Activated CD8-positive, alpha-beta memory T cell treated with anti-CD3 and anti-CD28 coated beads for 1 hour (primary cell): ENCODE measurements at places on chromosomes 4 and X.

GRCh38 chr4:8597791-8598190, 5.2 kb downstream of the CPZ start:
- DNase-seq = no peak

- no peak for DNase-seq
Observed at GRCh38 chrX:100658941-100659381, 15.0 kb downstream of the SRPX2 start.

GRCh38 chrX:21770631-21771321, 12.9 kb upstream of the SMPX start:
- no peak for DNase-seq

DNA sequence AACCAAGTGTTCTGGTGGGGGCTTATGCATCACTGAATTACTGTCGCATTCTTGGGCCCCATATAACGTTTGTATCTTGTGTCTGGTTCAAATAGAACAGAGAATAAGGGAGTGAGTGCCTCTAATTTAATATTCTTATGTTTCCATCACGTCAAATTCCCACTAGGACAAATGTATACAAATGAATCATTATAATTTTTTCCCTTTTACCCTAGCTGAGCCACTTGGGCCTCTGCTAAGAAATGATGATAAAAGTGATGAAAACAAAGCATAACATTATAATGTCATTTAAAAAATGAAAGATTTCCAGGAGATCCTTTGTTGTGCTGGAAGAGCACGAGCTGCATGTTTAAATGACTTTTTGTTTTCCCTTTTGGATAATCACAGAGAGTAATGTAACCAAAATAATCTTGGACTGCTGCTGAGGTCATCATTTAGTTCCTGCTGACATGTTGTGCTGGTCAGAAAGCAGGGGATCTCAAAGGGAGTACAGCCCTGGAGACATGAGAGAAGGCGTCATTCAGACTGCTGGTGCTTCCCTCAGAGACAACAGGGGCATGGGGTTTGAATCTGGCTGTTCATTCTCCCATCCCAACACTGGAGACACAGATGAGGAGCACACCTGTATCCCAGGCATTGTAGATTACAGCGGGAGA, 105.1 kb upstream of the SCOC start:
- no peak for DNase-seq

DNA sequence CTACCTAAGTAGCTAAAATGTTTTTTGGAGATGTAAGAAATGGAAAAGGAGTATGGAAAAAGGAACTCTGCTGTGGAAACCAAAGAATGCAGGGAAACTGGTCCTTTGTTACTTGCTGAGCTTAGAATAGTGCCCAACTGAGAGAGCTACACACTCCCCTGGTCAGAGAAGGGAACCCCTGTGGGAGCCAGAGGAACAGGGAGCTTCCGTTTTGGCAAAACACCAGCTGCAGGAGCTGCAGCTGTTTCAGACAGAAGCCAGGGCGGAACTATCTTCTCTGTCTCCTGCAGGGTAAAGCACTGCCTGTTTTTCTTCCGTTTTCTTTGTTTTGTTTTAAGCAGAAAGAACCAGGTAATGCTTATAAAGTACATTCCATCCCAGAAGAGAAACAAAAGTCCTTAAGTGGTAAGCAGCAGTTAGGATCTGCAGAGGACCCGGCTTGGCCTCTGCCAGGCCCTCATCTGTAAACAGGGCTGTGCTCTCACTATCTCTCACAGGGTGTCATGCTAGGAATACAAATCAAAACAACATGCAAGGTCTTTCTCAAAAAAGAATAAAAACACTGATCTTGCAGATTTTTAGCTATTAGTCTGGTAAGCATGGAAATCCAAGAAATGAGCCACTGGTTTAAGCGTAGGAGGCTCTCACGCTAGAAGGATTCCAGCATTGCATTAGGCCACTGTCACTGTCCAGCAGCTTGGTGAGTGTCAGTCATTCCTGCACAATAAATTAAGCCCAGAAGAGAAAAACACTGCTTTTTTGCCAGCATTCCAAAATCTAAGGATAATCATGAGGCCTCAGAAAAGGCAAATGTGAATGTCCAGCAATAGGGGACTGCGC, 76.1 kb downstream of the CHST7 start:
- DNase-seq = no peak

GRCh38 chrX:17654116-17654515, 83.2 kb upstream of the SCML1 start:
- no peak for DNase-seq

DNA sequence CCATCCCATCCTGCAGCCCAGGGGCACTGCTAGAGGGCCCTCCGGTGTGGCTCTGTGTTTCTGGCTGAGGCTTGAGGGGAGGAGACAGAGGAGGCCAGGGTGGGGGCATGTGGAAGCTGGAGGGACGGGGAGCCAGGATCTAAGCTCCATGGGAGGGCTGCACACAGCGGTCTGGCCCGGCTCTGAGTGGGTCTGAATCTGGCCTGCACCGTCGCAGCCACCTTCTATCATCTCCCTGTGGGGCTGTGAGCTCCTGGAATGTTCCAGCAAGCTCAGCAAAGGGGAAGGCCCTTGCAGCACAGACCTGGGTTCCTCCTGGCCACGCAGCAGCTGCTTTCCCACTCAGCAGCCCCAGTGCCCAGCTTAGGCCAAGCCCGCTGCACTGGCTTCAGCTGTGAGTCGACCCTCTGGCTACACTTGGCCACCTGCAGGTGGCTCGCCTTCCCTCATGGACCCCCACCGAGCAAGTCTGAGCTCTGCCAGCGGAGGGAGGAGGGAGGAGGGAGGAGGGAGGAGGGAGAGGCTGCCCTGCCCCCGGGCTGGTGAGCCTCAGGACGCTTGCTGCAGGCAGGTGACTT, 5.3 kb downstream of the NKX1-1 start:
- DNase-seq = no peak

DNA sequence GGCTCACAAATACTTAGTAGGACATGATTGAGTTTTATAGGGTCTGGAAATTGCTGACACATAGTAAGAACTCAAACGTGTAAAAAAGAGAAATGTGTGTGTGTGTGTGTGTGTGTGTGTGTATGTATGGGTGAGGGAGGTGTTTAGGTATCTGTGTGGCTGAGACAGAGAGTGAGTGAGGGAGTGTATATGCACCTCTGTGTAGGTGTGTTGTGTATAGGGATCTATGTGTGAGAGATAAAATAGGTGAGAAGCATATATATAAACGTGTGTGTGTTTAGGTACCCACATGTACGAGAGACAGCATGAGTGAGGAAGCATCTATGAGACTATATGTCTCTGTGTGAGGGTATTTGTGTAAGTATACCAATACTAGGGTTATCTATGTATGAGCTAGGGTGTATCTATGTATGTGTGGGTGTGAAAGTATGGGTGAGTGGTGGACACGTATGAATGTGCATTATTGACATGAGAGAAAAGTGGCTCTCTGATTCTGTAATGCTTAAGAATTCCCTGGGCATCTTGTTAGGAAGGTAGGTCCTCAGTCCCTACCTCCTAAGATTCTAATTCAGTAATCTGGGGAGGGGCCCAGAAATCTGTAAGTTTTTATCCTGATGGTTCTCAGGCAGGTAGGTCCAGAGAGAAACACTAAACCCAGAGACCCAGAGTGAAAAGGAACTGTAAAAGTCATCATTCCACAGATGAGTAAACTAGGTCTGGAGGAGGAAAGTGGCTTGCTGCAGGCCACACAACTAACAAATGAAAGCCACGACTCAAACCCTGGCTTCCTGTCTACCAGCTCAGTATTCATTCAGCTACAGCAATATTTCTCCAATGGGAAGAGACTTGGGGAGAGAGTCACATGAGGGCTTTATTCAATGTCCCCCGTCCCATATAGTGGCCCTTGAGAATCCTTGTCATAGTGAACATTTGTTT, 237.0 kb downstream of the IDS start:
- no peak for DNase-seq

DNA sequence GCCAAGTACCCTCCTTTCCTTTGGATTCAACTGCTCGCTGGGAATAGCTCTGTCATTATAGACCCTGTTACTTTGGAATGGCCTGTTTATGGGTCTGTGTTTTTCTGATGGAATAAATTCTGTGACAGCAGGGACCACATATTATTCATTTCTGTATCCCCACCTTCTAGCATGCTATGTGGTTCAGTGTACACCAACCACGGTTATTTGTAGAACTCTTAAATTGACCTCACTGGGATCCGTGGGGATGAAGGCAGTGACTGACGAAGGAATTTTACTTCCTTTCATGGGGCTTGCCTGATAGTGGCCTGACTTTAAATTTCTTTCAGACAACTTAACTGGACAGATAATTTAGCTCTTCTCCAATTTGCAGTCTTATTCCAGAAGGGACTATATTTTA, 343.2 kb downstream of the SPRY1 start:
- DNase-seq = no peak

DNA sequence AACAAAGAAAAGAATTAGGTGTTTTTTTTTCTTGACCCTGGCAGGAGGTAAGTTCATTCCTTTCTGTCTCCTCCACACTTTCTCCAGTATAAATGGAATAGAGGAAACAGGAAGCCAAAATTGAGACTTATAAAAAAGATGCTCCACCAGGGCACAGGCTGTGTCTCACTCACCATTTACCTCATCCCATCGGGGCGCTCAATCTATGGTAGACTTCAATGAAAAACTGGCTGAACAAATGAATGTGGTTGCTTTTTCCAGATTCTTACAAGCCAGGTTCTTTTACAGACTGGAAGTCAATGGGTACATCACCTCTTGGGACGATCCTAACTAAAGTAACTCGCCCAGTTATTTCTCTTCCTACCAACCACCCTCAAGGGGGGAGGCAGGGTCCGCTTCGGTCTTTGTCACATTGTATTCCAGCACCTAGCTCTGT, 685 bp downstream of the COMMD8 start:
- no peak for DNase-seq

DNA sequence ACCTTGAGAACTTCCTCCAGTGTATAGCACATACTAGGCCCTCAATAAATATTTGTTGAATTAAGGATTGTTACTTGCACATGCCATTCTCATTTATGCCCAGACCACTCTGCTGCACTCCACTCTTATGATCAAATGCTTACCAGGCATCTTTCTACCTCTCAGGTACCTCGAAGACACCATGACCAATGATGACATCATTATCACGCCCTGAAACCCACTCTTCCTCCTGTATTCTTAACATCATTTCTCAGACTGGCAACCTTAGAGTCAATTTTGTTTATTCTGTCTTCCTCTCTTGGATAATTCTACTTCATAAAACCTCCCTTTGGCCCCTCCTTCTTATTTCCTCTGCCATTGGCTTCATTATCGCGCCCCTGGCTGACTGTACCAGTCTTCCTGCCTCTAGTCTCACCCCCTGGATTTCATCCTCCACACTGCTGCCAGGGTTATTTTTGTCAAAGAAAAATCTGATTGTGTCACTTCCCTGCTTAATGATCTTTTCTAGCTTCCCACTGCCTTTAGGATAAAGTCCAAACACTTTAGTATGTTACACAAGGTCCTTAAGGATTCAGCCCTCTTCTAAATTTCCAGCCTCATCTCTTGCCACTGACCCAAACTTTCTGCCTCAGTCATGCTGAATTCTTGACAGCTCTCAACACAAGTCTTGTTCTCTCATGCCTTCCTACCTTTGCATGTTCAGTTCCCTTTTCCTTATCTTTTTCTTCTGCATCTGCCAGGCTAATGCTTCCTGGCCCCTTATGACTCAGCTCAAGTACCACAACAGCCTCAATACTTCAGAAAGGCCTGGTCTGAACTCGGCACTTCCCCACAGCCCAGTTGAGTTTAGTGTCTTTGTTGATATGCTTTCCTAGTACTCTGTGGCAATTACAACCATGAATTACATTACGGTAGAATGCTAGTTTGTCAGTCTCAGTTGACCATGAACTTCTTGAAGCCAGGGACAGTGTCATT, 45.8 kb downstream of the HDAC8 start:
- DNase-seq = no peak

DNA sequence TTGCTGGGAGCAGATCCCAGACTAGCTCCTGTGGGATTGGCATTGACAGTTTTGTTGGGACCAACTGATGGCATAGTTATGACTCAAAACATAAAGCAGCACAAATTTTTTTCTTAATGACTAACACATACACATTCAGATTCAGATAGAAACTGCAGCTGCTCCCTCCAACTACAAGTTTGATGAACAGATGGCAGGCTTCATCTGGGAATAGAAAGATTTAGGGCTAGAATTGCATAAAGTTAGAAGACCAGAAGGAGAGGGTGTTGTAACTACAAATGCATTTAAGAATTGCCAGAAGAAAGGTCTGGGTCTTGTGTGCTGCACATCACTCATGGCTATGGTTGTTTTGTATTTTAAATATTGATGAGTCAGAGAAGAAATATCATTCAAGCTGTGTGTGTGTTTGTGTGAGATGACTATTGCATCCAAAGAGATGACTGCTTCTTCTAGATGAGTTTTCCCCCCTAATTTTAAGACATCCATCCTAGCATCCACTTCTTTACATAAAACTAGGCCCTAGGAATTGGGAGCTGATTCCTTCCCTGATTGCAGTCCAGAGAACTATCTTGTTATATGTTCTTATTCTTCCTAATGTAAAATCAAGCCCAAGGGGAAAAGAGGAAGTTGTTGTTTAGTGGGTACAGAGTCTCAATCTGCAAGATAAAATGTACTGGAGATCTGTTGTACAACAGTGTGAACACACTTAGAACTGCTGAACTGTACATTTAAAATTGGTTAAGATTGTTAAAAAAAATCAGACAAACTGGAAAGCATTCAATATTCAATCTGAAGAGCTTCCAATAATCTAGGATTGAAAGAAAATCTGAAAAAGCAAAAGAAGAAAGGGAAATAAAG, 175.1 kb downstream of the PARM1 start:
- DNase-seq = no peak

- no peak for DNase-seq
Observed at GRCh38 chr4:104571341-104571740, 76.6 kb upstream of the CXXC4 start.

DNA sequence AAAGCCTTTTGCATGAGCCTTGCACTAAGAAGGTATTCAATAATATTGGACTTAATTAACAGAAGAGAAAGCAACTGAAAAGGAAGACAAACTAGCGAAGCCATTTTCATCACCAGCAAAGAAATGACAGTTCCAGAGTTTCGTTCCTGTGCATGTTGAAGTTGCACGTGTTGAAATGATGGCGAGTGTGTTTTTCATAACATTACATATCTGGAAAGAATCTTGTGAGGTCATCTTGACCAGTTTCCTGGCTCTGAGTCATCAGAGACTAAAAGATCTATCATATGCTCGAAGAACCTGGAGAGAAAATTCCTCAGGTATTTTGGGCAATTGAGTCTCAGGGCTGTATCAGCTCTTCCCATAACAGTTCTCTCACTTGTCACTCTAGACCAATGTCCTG, 106.2 kb upstream of the MAML3 start:
- no peak for DNase-seq

- no peak for DNase-seq
Observed at GRCh38 chr4:185246453-185246852, 37.1 kb downstream of the SNX25 start.
